ENCODE measurements at places on chromosomes 2 and 18.

DNA sequence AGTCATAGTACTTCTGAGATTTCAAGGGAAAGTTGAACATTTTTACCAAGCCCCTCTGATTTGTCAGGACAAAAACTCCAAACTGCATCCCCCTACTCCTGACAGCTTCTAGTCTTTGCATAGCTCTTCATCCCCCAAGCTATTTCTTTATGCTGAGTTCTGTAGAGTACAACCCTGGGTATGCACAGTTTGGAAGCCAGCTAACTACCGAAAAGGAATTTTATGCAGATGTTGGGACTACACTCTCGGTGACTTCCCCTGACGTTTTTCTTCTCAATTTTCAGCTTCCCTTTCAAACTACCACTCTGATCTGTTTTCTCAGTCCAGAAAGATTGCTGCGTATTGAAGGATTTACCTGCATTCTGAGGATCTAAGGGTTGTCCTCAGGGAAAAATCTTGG, 1060.2 kb upstream of the ACVR2A start:
- no peak for DNase-seq

DNA sequence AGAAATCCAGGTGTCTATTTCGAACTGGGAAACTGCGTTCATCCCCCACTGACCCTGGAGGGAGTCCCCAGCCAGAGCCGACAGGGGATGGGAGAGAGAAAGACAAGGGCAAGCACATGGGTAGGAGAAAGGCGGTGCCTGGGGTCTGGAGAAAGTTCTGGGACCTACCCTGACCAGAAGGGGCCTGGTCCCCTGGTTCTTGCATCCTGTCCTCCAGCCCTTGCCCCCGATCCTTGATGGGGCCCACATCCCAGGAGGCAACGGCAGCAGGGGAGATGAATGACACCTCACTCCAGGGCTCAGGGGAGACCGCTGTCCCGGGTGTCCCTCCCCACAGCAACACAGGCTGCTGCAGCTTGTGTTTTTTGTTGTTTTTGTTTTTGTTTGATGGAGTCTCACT, 4.9 kb downstream of the ADCY3 start:
- no peak for DNase-seq

- DNase-seq, result no peak
These were observed 3.7 kb upstream of the CEBPZOS start for GRCh38 chr2:37192551-37192950.

GRCh38 chr18:6737833-6738232, 8.3 kb downstream of the ARHGAP28 start:
- DNase-seq, result no peak

DNA sequence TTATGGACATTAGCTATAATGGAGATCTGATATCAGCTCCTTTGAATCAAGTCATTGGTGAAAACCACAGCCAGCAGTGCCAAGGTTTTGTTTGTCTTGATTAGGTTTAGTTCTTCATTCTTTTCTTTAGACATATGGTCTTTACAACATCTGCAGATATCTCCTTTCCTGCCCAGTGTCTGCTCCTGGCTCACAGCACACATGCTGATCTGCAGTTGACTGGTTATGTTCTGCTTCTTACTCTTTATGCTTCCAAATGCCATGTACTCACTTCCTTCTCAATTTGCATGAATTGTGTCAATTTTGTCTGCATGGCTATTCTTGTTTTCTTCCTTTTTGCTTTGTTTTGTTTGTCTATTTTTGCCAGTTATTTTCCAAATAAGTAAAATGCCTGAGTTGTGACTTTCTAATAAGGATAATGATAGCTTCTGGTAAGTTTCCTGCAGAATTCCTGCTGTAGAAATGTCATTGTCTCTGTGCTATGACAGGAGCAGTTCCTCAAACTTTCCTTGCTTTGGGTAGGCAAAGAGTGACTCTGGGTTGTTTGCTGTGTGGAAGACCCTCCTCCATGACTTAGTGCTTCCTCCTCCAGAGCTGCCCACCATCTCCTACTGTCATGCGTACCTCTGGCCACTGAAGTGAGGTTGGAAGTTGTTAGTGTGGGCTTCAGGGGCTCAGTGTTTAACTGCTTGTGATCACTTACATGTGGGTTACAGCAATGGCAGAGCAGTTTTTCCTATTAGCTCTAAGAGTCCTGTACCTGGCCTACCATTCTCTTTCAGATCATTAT, 8.2 kb downstream of the ARHGAP25 start:
- no peak for DNase-seq

- DNase-seq, result no peak
These were observed 4.9 kb downstream of the QPCT start for GRCh38 chr2:37349231-37349860.

DNA sequence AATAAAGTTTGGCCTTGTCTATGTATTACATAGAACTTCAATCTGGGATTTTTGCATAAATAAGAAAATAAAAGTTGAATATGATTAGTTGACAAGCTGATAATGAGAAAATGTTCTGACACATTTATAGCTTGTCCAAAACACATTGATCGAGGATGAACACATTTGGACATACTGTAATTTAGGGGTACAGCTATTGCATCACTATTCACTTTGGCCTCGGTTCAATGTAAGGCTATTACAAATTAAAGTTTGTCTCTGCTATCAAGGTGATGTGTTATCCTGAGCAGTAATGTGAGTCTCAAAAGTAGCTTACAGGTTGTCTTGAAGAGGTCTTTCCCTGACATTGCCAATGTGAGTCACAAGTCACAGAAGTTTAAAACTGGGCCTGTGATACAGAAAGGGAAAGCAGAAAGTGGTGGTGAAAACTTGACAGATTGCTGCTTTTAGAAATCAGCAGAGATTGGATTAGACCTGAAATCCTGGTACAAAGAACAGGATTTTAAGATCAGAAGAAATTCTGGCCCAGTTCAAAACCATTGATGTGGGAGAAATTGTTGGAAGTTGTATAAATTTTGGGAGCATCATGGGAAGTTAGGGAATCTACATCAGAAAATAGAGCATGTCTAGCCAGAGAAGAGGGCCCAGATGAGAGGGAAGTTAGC, 674.1 kb downstream of the NYAP2 start:
- DNase-seq, result no peak

All from HEK293T (cell line).